AG08396 (cell line): ENCODE measurements at places on chromosomes 1 and 21.
A peak's percentile ranks its signal among the peaks of the same experiment; 100 is the strongest.

DNA sequence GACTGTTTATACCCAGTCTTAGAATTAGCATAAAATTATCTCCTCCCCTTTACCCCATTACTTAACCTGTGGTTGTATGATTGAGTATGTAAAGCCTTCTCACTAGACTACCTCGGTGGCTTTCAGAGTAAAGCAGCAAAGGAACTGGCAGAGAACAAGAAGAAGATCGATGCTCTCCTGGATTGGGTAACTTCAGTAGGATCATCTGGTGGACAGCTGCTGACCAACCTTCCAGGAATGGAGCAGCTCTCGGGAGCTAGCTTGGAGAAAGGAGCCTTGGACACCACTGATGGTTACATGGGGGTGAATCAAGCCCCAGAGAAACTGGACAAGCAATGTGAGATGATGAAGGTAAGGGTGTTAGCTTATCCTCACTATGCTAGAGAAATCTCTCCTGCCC is 138.6 kb upstream of the BMP8A start:
- DNase-seq: no peak

DNA sequence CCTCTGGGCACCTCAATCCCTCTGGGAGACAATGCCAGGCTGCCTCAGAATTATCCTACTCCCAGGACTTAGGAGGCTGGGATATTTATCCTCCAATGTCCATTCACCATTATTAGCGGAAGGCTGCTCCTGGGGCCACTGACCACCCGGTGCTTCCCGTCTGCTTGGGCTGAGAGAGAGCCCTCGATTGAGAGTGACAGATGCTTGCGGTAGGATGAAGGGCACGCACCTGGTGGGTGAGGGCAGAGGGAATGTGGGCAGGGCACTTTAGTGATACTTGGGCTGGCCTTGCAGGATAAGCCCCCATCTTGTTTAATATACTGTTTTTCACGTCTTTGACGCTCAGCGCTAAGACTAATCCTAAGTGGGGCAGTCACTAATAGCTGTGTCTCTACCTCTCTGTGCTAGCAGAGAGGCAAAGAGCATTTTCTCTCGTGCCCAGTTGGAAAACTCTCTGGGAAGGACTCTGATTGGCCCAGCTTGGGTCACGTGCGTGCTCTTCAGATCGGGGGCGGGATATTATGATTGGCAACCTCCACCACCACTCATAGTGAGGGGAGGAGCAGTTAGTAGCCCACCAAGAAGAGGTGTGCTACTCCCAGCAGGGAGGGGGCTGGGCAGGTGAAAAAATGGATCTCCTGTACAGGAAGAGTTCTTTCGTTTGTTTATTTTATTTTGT is 10.6 kb upstream of the PARS2 start:
- peak; percentile 51 for DNase-seq

DNA sequence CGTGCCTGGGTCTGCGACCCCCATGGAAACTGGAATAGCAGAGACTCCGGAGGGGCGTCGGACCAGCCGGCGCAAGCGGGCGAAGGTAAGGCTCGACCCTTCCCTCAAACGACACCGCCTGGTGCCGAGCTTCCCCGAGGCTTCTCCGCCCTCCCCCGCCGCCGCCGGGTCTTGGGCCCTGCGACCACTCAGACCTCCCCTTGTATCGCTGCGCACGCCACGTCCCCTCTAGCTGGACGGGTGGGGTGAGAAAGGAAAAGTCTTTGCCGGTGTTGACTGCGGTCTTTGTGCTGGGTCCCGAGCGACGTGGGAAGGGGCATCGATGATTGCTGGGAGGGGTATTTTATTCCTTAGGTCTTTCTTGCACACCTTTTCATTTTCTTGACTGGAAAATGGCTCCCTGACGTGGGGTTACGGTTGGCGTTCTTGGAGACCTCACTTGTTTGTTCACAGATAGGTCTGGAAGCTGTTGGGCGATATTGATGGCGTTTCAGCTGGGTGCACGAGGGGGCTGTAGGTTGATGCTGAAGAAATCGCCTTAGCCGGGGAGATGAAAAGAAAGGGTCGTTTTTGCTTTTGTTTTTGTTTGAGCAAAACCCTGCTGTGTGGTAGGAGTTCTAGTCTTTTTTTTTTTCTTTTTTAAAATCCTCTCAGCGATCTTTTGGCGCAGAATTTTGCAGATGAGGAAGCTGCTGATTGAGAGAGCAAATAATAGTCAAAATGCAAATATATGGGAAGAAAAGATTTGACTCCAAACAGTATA is 776 bp downstream of the KDM1A start:
- DNase-seq: peak; percentile 41

GRCh38 chr1:36845802-36846201 is 188.5 kb downstream of the GRIK3 start:
- DNase-seq: no peak

DNA sequence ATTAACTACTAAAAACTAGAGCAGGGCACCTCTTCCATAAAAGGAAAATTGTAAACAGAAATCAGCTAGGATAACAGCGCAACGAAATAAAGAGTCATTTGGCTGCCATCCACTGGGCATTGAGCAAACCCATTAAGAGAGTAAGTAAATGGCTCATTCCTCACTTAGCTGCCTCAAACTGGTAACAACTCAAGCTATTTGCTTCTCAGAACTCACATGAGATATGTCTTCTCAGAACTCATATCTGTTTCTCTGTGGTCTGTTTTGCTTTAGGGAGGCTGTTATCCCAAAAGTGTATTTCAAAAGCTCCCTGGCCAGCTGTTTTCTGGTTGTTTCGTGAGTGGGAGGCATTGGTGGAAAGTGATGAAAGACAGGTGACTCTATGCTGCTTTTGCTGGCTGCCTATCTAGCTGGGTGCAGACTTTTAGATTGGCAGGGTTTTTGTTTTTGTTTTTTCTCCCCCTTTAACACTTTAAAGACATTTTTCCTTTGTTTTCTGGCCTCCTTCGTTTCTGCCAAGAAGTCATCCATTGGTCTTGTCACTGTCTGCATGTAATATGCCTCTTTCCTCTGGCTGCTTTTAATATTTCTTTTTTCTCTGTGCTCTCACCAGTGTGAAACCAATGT is 269.2 kb upstream of the RGS18 start:
- DNase-seq: no peak

DNA sequence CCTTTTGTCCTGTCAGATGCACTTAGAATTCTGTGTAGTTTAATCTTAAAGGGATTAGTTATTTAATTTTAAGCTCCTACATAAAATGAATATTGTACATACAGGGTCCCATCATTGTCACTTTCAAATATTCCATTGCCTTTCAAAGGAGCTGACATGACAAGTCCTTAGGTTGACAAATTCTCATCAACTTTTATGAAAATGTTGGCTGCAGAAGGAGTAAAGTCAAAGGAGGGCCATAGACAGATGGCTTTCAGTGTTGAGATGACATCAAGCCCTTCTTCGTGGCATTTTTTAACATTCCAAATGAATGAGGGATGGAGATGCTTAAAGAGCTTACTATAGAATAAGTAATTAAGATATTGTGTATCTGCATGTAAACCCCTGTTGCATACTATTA is 15.4 kb downstream of the NFIA start:
- DNase-seq: no peak

DNA sequence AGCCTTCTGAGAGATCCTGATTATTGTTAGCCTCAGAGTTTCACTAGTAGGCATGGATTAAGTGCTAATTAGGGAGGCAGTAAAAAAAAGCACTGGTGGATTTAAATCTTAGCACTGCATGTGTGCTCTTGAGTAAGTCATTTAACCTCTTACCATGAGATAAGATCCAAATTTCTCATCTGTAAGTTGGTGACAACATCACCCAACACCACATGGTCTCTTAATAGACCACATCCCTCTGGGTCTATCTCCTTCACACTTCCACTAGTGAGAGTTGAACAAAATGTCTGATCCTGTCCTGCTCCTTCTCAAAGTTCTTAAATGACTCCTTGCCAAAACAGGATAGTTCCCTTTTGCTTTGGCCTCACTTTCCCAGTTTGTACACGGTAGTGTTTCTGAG is 29.5 kb upstream of the DMRTA2 start:
- no peak for DNase-seq

DNA sequence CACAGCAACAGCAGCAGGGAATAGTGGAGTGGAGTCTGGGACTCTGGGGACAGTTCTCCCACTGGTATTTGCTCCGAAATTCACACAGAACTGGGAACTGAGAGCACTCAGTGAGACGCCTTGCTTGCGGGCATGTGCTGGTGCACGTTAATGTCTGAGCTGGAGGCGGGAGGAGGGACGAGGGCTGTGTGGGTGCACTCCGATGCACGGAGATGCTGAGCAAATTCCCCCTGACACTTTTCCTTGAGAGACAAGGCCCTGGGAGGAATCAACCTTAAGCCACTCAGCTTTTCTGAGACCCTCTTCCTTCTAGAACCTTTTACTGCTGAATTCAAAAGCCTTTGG is 2.8 kb downstream of the RGS8 start:
- no peak for DNase-seq

DNA sequence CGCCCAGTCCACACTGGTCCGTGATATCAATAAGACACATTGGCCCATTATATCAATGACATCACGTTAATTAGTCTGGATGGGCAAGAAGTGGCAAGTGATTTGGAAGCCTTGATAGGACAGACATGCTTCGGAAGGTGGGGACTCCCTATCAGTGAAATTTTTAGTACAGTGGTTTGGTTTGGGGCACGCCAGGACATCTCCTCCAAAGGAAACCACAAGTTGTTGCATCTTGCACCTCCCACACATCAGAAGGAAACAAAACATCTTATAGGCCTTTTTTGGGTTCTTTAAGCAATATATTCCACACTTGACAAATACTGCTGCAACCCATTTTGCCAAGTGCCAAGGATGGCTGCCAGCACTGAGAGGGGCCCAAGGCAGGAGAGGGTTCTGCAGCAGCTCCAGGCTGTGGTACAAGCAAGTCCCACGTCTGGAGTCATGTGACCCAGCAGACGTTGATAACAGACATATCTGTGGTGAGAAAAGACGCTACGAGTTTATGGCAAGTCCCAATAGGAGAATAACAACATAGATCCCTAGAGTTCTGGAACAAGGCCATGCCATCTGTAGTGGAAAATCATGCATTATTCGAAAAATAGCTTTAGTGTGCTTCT is 95.3 kb upstream of the DISP3 start:
- DNase-seq: no peak

- peak; percentile 45 for DNase-seq
Observed at GRCh38 chr1:154608397-154609270, 648 bp upstream of the ADAR start.

DNA sequence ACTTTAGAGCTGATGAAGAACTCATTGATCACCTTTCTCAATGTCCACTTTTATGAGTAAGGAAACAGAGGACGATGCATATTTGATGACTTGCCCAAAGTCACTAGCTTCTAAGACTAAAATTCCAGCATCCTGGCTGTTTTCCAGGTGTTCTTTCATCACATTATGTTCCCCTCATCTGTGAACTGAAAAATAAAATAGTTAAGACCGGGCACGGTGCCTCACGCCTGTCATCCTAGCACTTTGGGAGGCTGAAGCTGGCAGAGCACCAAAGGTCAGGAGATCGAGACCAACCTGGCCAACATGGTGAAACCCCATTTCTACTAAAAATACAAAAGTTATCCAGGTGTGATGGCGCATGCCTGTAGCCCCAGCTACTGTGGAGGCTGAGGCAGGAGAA is 297.5 kb downstream of the DUSP10 start:
- no peak for DNase-seq

DNA sequence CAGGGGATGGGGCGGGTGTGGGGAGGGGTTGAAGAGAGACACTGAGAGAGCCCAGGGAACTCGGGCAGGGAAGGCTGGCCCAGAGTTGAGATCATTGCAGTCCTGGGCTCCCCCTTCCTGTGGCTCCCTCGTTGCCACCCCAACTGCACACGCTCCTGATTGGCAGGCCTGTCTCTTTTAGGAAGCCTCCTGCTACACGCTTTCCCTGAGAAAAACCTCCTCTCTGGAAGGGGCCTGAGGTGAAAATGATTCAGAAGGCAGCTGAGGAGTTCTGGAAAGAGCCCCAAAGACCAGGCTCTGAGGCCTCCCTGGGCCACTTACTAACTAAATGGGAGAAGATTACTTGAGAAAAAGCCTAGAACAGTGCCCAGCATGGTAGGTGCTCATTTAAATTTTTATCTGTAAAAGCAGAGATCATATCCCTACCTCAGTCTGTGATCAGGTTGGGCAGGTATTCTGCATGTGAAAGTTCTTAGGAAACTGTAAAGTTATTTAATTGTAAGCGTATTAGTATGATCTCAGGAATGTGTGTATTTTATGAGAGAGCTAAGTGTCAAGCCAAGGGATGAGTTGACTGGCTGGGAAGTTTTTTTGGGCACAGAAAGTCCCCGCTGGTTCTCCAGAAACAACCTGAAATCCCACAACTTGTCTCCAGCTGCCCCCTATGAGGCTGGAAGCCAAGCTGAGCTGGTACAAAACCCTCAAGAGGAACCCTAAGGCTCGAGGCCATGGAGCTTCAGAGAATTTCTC is 65.2 kb upstream of the EPS8L3 start:
- DNase-seq: no peak

- DNase-seq: no peak
Observed at GRCh38 chr1:207858806-207859205, 52.1 kb downstream of the CD34 start.

DNA sequence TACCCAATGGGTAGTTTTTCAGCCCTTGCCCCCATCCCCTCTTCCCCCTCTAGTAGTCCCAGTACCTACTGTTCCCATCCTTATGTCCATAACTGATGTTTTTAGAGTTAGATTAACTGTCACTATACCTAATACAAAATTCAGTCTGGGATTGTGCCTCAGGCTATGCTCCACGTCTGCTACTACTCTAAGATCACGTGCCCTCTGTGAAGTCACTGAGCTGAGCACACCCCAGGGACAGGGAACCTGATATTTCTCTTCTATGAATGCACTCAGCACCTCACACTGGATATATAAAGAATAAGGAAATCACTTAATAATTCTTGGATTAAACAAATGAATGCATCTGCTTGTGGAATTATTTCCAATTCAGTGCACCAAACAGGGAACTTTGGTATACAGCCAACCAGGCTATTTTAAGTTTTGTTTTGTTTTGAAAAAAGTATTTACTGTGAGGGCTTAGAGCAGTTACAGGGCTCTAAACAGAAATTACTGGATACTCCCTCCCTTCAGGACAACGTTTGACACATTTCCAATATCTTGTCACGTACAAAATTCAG is 307.9 kb downstream of the SMYD3 start:
- no peak for DNase-seq

DNA sequence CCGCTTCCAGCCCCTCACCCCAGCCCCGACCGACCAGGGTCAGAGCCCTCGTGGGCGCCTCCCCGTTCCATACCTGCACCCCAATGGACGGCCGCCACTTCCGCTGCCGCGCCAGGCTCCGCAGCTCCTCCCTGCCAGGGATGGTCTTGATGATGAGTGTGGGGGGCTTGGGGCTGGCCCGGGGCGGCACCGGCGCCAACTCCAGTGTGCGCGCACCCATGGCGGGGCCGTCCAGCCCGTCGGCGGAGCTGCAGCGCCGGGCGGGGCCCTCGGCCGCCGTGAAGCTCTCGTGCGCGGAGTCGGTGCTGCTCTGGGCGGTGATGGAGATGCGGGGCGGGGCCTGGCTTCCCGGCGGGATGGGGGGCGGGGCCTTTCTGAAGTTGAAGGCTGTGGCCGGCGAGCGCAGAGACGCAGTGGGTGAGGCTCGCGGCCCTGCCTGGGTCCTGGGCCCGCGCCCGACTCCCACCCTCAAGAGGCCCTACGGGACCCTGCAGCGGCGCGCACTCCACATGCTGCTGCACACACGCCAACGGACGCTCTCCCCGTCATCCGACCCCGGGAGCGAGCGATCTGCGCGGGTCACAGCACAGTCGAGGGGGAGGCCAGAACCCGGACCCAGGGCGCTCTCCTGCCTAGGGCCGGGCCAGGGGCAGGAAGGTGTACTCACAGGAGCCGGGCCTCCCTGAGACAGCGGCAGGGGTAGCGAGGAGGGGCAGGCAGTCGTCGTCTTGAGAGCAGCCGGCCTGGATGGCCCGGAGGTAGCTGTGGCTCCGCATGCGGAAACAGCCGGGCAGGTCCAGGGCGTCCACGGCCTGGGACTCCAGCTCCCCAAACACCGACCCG is 26.1 kb upstream of the SMIM12 start:
- DNase-seq: peak; percentile 86
